ENCODE measurements at places on chromosomes 7 and 10.

DNA sequence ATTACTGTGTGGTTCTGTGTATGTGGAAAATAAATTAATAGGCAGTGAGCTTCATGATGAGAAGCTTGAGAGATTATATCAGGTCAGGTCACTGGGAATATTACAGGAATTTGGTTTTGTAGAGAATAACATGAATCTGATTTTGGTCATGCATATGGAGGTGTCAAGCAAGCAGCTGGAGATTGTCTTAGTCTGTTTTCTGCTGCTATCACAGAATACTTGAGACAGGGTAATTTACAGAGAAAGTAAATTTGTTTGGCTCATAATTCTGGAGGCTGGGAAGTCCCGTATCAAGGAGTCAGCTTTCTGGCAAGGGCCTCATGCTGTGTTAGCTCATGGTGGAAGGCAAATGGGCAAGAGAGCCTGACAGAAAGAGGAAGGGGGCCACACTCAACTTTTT, 120.7 kb upstream of the FAM3C start:
- no peak for DNase-seq

DNA sequence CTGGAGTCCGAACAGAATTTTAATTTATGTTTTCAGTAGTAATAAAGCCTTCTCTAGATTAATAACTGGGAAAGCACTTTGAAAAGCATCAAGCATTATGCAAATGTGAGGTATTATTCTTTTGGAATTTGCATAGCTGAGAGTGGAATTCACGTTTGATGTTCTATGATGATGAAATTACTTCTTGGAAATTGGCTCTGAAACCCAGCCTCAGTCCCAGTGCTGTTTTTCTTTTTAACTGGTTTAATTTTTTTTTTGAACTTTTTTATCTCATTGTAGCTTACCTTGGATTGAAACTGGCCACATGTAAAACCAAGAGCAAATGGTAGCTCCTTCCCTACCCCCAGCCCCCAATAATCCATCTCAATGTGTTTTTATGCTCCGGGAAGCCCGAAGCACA, 1.2 kb downstream of the TBXAS1 start:
- DNase-seq, result no peak

DNA sequence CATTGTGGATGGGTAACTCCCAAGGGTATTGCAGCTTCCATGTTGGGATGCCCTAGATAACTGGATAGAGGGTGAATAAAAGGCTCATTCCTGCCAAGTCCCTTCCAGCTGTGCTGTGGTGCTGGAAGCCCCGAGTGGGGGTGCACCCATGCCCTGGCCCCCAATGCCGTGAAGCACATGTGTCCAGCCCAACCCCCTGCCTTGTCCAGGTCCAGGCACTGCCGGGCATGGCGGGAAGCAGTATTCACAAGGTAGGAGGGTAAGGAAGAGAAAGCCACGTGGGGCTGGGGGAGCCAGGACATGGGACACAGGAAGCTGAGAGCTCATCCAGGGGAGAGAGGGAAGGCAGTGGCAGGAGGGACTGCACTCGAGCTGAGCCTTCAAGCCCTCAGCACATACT, 148.2 kb upstream of the CDCA7L start:
- DNase-seq, result no peak

GRCh38 chr10:29620112-29620690, 14.6 kb downstream of the SVIL start:
- DNase-seq, result no peak

DNA sequence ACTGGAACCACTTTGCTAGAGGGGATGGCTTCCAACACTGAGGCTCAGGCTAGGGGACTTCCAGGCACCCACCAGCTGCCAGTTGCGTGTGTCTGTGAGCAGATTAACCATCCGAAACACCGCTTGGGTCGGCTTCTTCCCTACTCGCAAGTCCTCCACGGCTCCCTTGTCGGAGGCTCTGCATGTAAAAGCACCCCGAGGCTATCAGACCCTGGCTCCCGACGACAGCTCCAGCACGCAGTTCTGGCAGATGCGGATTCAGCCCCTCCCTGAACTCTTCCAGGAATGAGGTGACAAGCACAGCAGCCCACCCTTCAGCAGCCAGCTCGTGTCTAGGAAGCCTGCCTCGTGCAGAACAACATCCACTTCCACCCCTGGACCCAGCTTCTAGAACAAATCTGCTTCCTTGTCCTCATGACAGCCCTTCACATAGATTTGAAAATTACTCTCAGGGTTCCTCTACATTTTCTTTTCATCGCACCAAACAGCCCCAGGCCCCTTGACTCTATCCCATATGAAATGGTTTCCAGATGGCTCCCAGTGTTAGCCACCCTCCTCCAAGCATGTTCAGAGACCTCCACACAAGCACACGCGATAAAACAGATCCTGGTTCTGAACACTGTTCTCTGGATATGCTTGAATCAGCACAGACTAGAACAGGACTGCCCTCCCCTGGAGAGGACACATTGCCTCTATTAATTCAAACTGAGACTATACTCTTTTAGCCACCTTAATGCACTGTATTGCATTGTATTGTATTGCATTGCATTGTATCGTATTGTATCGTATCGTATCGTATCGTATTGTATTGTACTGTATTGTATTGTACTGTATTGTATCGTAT, 44.6 kb downstream of the SLIT1 start:
- no peak for DNase-seq

GRCh38 chr7:7771452-7771851, 53.0 kb upstream of the RPA3 start:
- DNase-seq, result no peak

- DNase-seq, result no peak
These were observed 564.1 kb downstream of the ATRNL1 start for GRCh38 chr10:115657161-115657860.

DNA sequence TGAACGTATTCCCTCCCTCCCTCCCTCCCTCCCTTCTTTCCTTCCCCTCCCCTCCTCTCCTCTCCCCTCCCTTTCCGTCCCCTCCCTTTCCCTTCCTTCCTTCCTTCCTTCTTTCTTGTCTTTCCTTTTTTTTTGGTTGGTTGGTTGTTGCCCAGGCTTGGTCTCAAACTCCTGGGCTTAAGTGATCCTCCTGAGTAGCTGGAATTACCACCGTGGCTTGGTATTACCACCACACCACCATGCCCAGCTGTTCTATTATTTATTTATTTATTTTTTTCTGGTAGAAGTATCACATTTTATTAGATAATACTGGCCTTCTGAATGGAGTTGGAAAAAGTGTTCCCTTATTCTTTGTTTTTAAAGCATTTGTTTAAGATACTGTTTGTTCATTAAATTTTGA, 95.9 kb downstream of the PHF14 start:
- DNase-seq, result no peak

DNA sequence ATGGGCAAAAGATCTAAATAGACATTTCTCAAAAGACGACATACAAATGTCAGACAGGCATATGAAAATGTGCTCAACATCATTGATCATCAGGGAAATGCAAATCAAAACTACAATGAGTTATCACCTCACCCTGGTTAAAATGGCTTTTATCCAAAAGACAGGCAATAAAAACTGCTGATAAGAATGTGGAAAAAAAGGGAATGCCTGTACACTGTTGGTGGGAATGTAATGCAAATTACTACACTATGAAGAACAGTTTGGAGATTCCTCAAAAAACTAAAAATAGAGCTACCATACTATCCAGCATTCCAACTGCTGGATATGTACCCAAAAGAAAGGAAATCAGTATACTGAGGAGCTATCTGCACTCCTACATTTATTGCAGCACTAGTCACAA, 18.0 kb downstream of the GSDME start:
- DNase-seq, result no peak
